Activated T-helper 2 cell treated with anti-CD3 and anti-CD28 coated beads, Interferon-gamma antibody, Interleukin-2, Interleukin-4, amounts not matched to agents 10 μg/mL and 5 μg/mL and 100 μg/mL, durations not matched to agents 14 hours and 24 hours and 36 hours (primary cell): ENCODE measurements at places on chromosomes 7 and 10. TPM values are rescaled to one million over a fixed set of nuclear protein-coding genes. Genes with fewer than 3 reads are reported as not detected.

Gene CFAP43
- 0.07 TPM in 1 of 2 replicates, not detected in the other for total RNA-seq

Gene DYNC1I1
- total RNA-seq = not detected in 2 replicates

Gene NUDT5
- total RNA-seq = 109 and 112 TPM in 2 replicates

Gene NAT16
- not detected in 2 replicates for total RNA-seq

Gene PRPS1L1
- not detected in 2 replicates for total RNA-seq

Gene IKZF5
- 15.0 and 16.1 TPM in 2 replicates for total RNA-seq

Gene PIP
- total RNA-seq = not detected in 2 replicates

Gene PLXDC2
- not detected in 2 replicates for total RNA-seq

Gene SLK
- total RNA-seq = 25.2 and 26.7 TPM in 2 replicates

Gene TMEM176B
- 0.14 TPM in 1 of 2 replicates, not detected in the other for total RNA-seq

Gene HTR5A
- not detected in 2 replicates for total RNA-seq

DNA sequence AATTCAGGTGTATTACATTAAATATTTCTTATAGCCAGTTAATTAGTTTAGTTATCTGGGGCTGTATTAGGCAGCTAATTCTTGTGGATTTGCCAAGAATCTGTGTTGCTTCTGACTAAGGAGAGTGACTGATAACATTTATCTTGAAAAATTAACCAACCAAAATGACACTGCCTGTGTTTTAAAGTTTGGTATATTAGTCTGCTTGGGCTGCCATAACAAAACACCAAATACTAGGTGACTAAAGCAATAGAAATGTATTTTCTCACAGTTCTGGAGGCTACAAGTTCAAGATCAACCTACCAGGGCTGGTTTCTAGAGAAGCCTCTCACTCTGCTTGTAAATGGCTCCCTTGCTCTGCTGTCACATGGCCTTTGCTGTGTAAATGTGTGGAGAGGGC lies 12.9 kb downstream of the EXOC4 start:
- DNase-seq = no peak

GRCh38 chr7:26543951-26544350 lies 252.3 kb downstream of the SNX10 start:
- no peak for DNase-seq

DNA sequence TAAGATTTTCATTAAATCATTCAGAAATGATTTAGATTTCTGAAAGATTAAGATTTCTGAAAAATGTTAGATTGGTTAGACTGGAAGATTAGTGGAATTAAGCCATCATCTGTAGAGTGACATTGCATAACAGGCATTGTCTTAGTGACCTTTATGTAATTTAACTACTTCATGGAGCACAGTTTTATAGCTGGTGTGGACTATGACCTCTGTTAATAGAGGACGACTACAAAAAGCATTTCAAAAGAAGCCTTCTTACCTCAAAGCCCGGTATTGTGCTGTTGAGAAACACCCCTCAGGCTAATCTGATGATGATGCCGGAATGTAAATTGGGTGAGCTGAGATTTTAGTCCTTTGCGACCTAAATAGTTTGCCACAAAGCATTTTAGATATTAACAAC lies 55.6 kb downstream of the GALNT11 start:
- no peak for DNase-seq

DNA sequence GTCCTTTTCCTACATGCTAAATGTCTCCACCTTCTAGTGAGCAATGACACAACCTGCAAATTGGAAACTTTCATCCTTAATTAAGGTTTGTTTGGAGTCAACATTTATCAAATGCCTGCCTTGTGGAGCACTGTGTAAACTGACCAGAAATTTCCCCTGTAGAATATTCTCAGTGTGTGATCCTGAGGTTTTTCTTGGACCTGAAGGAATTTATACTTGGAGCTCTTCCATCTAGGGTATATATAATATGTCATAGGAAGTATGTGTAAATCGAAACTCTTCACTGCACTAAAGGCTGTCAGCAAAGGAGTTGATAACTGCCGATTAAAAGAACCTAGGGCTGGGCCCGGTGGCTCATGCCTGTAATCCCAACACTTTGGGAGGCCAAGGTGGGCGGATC lies 152.4 kb downstream of the NSUN6 start:
- no peak for DNase-seq

- no peak for DNase-seq
Observed at GRCh38 chr10:29917311-29917710, 142.1 kb downstream of the JCAD start.

- DNase-seq = no peak
Observed at GRCh38 chr10:73653701-73654100, 2.1 kb downstream of the SYNPO2L start.

- no peak for DNase-seq
Observed at GRCh38 chr7:93374345-93374940, 142.3 kb downstream of the VPS50 start.

- no peak for DNase-seq
Observed at GRCh38 chr10:80372675-80373074, 16.1 kb downstream of the DYDC2 start.

GRCh38 chr10:80051993-80052392 lies 26.5 kb upstream of the TMEM254 start:
- DNase-seq = no peak
